ENCODE measurements at places on chromosomes 4 and X. TPM values are rescaled to one million over a fixed set of nuclear protein-coding genes. Genes with fewer than 3 reads are reported as not detected.

GRCh38 chr4:898869-899555 is 33.1 kb downstream of the GAK start:
- DNase-seq = no peak

Gene SOWAHB
- not detected for total RNA-seq

Gene SORCS2
- total RNA-seq = 3.3 TPM

GRCh38 chrX:152900937-152901445 is 3.1 kb downstream of the ZNF185 start:
- DNase-seq = no peak

- no peak for DNase-seq
These were observed 60.4 kb downstream of the CD40LG start for GRCh38 chrX:136708348-136708747.

Gene C4orf50
- 0.42 TPM for total RNA-seq

Gene IGFBP7
- total RNA-seq = 778 TPM

DNA sequence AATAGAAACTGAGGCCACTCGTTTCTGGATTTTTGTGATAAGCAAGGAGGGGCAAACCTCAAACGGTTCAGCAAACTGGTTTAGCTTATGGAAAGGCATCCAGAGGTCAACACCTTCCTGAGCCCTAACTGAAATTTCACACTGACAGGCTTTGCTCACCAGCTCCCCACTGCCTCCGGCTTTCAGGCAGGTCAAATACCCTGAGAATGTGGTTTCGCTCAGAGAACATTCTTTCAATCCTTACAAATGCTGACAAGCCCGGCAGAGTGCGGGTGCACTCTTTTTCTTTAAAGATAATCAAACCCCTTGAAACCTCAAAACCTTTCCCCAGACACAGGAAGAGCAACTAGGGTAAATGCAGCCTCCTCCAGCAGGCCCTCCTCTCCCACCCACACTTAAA is 41.5 kb downstream of the CD40LG start:
- DNase-seq = no peak

- no peak for DNase-seq
These were observed 127.3 kb downstream of the PPARGC1A start for GRCh38 chr4:23762551-23762950.
